CD8-positive, alpha-beta T cell (primary cell): ENCODE measurements at places on chromosomes 7 and 10.

- DNase-seq, result no peak
These were observed 65.7 kb downstream of the ABRAXAS2 start for GRCh38 chr10:124867304-124867703.

DNA sequence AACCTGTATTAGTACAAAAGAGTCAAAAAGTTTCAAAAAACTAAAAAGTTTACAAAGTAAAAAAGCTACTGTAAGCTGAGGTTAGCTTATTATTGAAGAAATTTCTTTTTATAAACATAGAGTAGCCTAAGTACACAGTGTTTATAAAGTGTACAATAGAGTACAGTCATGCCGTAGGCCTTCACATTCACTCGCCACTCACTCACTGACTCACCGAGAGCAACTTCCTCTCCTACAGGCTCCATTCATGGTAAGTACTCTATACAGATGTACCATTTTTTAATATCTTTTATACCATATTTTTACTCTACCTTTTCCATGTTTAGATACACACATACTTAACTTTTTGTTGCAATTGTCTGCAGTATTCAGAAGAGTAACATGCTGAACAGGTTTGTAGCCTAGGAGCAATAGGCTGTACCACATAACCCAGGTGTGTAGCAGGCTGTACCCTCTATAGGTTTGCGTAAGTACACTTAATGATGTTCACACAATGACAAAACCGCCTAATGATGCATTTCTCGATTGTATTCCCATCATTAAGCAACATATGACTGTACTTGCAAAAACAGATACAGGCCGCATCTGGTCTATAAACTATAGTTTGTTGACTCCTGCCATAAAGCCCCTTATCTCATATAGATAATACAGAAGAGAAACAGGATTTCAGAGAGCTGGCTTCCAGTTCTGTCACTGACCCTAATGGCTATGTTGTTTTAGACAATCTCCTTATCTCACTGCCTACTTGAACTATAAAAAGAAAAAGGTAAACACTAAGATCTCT is 438.8 kb downstream of the HTR7 start:
- no peak for DNase-seq

GRCh38 chr10:99999319-100000108 is 10.2 kb downstream of the DNMBP start:
- no peak for DNase-seq

- no peak for DNase-seq
These were observed 14.9 kb upstream of the PON3 start for GRCh38 chr7:95411036-95411435.

DNA sequence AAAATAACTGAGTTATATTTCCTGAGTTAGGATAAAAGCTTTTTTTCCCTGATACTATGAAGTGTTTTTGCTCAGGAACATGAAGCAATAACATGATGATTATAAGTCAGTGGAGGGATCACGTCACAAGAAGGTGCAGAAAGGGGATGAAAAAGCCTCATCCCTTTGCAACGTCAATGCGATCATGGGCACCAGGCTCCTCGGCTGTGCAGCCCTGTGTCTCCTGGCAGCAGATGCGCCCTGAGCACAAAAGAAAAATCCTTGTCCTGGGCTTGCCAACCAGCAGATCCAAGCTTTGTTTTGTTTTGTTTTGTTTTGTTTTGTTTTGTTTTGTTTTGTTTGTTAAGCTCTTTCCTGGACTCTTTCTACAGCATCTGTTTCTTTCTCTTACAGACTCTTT is 103.5 kb upstream of the PRSS1 start:
- no peak for DNase-seq

- DNase-seq, result no peak
These were observed 165.4 kb downstream of the LYZL1 start for GRCh38 chr10:29454250-29454649.

GRCh38 chr7:83819911-83820310 is 171.0 kb upstream of the SEMA3E start:
- no peak for DNase-seq

- no peak for DNase-seq
These were observed 113.4 kb downstream of the VIPR2 start for GRCh38 chr7:159031135-159031701.

DNA sequence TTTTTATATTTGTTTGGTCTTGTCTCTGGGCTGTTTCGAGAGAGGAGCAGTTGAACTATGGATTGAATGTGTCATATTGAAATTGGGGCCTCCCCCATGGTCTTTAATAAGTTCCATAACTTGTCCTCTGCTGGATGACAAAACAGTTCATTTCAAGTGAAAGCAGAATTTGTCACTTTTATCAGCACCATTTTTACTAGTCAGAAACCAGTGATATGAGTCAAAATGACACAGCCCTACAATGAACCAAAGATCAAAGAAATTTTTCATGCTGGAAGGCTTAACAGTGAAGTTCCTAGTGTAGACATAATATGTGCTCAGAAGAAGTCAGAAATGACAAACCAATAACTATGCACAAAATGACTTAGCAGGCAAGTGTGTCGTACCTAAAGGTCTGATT is 133.6 kb upstream of the VWC2 start:
- DNase-seq, result no peak

DNA sequence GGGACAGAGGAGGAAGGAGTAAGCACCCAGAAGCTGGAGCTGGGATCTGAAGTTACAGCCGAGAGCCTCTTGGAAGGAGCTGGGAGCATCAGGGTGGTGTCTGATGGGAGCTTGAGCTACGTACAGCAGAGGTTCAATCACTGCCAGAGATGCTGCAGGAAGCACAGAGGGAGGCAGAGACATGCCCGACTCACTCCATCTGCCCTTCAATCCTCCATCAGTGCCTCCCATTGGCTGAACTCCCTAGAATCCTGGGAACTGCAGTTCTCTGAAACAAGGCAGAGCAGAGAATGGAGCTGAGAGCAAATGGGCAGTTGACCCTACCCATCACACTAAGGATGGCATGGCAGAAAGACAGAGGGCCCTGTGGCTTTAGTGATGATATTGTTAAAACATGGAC is 40.0 kb upstream of the CTBP2 start:
- DNase-seq, result no peak

- DNase-seq, result no peak
These were observed 56.4 kb upstream of the HABP2 start for GRCh38 chr10:113496111-113497109.

DNA sequence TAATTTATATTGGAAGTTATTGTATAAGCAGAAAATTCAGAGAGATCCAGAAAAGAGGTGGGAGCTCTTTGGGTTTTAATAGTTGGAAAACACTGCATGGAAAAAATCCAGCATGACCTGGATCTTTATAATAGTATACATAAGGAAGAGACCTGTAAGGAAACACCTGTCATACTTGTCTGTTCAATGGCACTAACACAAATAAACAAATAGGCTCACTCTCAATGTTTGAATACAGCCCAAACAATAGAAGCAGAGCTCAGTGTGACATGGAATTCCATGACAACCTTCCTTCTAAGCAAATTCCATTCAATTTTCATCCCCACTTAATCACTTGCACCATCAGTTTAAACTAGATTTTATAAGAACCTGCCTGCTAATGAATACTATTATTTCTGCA is 31.7 kb downstream of the CISD1 start:
- no peak for DNase-seq

DNA sequence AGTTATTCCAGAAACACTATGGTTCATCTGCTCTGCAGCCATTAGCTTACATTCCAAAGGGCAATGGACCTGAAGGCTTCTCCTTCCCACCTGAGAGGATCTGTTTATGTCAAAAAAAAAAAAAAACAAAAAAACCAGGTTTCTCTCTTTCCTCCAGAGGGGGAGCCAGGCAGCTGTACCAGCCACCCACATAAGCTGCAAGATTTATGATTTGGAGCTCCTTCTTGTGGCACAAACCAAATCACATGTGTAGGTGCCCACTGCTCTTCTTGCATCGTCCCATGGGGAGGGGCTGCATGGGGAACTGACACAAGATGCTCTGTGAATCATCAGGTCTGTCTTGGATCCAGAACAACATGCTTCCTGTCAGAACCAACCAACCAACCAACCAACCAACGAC is 231.6 kb upstream of the IGFBP3 start:
- DNase-seq, result no peak

DNA sequence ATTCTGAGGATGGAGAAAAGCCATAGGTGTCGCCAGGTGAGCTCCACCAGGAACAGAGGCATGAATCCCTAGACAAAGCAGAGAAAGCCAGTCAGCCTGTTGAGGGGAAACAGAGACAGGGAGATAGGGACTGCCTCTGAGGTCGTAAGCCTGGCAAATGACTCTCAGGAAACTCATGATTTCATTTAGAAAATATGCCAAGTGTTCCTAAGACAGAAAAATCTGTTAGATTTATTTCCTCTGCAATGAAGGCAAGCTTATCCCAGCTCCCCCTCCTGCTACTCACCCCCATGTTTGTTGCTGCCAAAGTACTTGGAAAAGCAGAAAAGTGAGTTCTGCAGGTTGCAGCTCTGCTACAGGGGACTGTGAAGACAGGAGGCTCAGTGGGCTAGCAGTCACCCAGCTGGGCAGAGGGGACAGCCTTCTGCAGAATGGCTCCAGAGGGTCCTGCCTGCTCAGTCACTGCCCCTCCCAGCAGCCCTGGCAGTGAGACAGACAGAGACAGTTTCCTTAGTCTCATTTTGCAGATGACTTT is 184.3 kb downstream of the ADRA2A start:
- no peak for DNase-seq

GRCh38 chr7:5712566-5712965 is 68.9 kb downstream of the RNF216 start:
- no peak for DNase-seq

DNA sequence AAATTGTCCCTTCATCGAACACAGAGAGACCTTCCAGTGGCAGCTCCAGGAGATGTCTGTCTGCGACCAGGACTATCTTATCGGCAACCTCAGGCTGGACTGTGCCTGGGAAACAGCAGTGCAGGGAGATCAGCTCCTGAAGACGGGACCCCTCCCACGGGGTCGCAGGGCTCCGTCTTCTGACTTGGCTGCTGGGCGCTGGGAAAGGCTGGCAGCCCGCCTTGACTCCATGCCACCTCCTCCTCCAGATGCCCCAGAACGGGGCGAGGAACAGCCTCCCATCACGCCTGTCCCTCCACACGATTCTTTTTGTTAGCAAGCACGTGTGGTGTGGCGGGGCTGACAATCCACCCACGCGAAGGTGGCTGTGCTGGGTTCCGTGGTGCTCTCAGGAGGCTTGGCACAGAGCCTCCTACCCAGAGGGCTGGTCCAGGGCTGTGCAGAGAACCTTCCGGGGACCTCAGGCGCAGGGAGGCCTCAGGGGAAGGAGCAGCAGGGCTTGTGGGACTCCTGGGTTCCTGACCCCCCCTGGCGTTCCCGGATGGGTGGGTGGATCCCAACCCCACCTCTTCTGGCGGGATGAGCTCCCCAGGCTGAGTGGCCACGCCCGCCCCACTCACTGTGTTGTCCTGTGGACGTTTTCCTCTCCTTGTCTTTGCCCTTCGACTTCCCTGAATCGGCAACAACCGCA is 47.6 kb upstream of the NKX6-2 start:
- DNase-seq, result no peak

DNA sequence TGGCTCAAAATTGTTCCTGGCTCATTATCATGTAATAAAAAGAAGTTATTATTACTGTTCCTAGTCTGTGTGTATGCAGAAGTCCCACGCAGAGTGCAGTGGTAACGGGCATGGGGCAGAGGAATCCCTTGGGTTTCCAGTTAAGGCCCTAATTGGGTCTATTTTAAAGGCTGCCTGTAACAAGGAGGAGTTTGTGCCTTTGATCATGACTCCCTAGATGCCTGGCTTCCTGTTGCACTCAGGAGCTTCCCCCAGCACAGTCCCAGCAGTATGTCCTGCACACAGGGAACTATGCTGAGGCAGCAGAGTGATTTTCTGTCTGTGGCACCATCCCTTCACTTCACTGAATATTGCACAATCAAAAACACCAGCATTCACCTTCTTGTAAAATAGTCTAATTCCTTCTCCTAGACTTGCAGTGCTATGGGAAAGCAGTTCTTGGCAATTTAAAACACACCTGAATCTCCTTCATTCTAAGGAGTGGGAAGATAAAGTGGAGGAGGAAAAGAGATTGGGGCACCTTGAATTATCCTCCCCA is 22.9 kb downstream of the SORCS1 start:
- no peak for DNase-seq

DNA sequence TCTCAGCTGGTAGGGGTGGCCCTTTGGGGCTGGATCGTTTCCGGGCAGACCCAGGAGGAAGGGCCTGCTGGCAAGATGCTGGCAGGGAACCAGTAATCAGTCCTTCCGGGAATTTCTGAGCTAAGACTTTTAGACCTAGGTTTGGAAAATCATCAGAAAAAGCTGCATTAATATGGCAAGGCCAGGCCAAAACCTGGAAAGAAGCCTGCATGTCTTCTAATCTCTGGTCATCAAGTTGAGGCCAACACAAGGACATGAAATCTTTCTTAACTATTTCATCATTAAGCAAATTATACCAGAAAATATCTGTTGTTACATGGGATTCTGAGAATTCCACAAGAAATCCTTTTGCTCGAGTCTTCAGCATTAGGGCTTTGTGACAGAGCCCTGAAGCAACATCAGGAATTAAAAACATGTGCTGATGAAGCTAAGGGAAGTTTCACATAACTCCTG is 19.9 kb downstream of the CPA1 start:
- no peak for DNase-seq

DNA sequence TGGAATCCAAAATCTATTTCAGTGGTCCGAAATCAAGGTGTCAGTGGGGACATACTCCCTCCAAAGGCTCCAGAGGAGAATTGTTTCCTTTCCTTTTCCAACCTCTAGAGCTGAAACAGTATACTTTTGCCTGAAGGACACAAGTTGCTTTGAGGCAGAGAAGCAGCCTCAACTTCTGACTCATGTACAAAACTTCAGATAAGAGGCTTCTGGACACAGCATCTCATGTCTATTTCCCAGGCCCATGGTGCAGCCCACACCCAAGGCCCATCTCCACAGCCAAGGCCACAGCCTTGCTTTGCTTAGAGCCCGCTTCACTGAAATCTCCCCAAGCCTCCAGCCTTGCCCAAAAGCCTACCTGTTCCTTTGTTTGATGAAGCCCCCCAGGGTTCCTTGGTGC is 68.9 kb downstream of the ZNF467 start:
- no peak for DNase-seq

GRCh38 chr10:13143766-13144165 is 17.6 kb upstream of the MCM10 start:
- no peak for DNase-seq

- no peak for DNase-seq
These were observed 626.3 kb downstream of the POM121L12 start for GRCh38 chr7:53661645-53662217.

- DNase-seq, result no peak
These were observed 85.4 kb downstream of the CFTR start for GRCh38 chr7:117565226-117565625.

DNA sequence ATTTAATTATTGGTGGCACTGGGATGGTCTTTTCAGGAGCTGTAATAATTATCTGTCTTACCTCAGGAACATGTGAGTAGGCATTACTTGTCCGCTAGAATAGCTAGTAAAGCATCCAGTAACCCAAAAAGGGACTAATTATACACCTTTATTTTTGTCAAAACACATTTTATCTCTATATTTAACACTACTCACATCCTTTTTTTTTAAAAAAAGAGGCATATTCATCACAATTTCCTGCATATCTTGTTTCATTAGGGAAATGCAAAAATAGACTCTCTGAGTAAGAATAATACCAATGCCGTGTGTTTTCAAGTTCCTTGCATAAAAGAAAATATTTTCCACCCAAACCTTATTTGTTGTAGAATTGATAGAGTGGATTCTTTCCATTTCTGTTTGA is 99.5 kb downstream of the VTI1A start:
- no peak for DNase-seq

- DNase-seq, result no peak
These were observed 113.8 kb downstream of the EPDR1 start for GRCh38 chr7:38034062-38034908.
